ENCODE measurements at places on chromosomes 7 and 10.

DNA sequence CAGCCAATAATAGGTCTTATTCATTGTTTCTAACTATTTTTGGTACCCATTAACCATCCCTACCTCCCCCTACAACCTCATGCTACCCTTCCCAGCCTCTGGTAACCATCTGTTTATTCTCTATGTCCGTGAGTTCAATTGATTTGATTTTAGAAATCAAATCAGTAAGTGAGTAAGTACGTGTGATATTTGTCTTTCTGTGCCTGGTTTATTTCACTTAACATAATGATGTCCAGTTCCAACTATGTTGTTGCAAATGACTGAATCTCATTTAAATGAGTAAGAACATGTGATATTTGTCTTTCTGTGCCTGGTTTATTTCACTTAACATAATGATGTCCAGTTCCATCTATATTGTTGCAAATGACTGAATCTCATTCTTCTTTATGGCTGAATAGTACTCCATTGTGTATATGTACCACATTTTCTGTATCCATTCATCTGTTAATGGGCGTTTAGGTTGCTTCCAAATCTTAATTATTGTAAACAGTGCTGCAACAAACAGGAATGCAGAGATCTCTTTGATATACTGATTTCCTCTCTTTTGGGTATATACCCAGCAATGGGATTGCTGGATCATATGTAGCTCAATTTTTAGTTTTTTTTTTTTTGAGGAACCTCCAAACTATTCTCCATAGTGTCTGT is 49.7 kb upstream of the BICC1 start:
- DNase-seq: no peak

GRCh38 chr10:101014966-101015581 is 15.5 kb downstream of the LZTS2 start:
- DNase-seq: no peak

DNA sequence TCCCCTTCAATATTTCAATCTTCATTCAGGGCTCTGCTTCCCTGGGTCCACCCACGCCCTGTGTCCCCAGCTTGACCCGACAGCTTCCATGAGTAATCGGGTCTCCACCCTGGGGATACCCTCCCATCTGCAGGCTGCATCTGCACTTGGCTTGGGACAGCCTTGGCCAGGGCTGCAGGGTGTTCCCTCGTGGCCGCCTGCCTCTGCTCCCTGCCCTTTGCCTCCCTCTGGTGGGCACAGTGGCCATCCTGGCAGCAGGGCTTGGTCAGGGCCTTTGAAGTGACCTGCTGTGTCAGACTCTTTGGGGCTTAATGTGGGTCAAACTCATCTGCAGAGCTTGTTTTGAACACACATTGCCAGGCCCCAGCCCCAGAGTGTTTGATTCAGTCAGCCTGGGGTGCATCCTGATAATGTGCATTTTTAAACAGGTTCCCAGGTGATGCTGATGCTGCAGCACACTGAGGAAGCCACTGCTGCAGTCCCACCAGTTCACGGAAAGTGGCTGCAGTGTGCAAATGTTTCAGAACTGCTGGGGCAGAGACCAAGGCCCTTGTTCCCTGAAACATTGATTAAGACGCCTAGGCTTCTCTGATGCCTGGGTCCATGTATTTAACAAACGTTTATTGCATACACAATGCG is 80.7 kb upstream of the SEC61G start:
- no peak for DNase-seq

DNA sequence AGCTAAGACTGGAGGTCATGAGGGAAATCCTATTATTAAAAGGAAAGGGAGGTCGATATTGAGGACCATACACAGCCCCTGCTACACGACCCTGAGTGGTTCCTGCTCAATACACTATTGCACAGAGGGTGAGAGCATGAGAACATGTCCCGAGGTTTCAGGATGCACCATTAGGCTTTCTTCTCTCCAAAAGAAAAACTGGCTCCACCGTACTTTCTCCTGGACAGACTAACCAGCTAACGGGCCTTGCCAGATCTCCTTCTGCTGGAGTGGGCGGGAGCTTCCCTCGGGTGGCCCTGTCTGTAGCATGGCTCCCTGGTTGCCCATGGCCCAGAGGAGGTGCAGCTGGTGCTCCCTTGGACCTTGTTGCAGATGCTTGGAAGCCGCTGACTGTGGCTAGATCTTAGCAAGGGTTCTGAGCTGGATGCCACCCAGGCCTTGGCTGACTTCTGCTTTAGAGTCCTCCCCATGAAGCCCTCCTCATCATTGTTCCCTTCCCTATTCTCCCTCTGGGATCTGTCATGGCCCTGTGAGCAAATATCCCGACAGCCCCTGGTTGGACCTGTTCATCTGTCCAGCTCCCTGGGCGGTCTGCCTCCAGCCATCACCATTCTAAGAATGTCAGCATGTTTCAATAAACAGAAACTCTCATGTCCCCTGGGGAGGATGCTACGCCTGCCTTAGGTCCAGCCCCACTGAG is 52.9 kb upstream of the SHH start:
- no peak for DNase-seq

DNA sequence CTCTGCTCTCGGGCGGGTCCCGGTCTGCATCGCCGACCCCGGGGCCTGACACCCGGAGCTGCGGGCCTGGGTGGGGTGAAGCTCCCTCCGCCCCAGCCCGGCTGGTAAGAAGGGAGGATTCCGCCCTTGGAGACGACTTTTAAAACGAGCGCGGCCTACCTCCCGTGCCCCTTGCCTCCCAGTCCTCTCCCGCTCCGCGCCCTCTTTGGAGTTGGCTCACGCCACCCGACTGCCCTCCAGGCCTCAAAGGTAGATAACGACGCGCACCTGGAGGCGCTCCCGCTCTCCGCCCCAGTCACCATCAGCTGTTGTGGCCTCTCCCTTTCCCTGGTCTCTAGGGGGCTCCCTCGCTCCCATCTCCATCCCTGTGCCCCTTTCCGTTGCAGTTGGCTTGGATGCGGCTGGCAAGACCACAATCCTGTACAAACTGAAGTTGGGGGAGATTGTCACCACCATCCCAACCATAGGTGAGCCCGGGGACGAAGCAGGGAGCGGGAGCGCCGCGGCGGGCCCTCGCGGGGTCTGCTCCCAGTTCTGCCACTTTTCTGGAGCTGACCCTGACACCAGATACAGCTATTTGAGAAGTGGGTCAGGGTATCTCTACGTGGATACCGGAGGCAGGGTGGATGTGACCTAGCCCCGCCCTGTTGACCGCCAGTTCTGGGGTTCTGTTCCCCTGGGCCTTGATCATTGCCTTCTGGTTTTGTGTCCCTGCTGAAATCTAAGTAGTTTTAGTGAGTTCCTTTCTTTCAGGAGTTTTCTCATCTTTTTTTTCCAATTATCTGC is 679 bp downstream of the ARF5 start:
- DNase-seq: peak; percentile 65

GRCh38 chr10:106504536-106504935 is 660.0 kb downstream of the SORCS1 start:
- no peak for DNase-seq

- peak; percentile 25 for DNase-seq
Observed at GRCh38 chr10:128530301-128530700, 404.1 kb upstream of the MKI67 start.

DNA sequence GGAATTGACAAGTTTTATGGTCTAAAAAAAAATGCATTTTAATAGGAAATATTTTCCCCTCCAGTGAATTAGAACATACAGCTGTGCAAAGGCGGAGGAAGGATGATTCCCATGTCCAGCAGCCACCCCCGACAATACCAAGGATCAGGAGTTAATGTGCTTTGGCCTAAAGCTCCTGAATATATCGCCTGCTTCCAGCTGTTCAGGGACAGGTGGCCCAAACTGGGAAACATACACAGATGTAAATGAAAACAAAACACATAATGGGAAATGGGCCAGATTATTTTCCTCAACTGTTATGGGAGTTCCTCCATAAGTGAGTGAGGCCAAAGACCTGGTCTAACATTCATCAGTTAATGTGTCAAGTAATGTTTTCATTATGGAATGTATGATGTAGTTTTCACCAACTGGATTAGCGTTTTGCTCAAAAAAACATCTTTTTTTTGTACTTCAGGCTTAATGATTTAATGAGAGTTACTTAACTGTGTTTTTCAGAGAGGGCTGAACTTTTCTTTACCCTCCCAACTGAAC is 55.1 kb upstream of the LAMB1 start:
- DNase-seq: no peak

GRCh38 chr7:108314551-108314950 is 141.7 kb downstream of the NRCAM start:
- DNase-seq: no peak

- no peak for DNase-seq
Observed at GRCh38 chr7:108484137-108484536, 27.9 kb upstream of the NRCAM start.

DNA sequence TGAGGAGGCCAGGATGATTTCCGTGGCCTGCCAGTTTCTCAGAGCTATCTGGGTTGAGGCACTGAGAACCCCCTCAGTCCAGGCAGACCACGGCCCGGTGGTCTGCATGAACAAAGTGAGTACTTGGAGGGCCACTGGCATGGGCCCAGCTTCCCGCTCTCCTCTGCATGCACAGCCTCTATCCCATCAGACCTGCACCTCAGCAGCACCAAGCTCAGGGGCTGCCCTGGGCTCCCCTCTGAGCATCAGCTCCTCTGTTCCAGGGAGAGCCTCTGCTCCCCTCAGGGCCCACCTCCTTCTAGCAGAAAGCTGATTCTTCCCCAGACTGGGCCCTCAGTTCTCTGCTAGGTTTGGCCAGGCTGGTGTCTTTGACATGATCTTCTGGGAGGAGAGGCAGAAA is 469.9 kb downstream of the DNAJB6 start:
- DNase-seq: no peak

DNA sequence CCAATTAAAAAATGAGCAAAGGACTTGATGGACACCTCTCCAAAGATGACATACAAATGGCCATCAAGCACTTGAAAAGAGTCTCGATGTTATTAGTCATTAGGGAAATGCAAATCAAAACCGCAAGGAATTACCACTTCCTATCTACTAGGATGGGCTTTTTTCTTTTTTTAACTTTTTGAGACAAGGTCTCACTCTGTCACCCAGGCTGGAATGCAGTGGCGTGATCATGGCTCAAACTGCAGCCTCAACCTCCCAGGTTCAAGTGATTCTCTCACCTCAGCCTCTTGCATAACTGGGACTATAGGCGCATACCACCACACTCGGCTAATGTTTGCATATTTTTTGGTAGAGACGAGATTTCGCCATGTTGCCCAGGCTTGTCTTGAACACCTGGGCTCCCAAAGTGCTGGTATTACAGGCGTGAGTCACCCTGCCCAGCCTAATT is 13.6 kb downstream of the NKX1-2 start:
- peak; percentile 83 for DNase-seq

- DNase-seq: no peak
Observed at GRCh38 chr7:111098926-111099250, 8.0 kb downstream of the LRRN3 start.

DNA sequence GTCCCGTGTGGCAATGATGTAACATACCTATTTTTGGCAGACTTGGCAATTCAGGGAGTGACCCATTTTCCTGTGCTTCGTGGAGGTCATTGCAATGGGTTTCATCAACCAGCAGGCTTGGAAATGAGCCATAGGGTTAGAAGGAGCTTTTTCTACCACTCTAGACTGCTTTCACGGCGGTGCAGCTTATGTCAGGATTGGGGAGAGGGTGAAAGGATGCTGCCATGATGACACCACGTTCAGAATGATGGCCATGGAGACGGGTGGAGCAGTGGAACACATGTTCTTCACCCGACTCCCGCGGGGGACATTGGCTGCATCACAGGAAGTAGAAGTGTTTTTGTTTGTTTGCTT is 220.2 kb downstream of the EMX2 start:
- no peak for DNase-seq

GRCh38 chr7:108581655-108582491 is 12.2 kb downstream of the DNAJB9 start:
- DNase-seq: no peak

DNA sequence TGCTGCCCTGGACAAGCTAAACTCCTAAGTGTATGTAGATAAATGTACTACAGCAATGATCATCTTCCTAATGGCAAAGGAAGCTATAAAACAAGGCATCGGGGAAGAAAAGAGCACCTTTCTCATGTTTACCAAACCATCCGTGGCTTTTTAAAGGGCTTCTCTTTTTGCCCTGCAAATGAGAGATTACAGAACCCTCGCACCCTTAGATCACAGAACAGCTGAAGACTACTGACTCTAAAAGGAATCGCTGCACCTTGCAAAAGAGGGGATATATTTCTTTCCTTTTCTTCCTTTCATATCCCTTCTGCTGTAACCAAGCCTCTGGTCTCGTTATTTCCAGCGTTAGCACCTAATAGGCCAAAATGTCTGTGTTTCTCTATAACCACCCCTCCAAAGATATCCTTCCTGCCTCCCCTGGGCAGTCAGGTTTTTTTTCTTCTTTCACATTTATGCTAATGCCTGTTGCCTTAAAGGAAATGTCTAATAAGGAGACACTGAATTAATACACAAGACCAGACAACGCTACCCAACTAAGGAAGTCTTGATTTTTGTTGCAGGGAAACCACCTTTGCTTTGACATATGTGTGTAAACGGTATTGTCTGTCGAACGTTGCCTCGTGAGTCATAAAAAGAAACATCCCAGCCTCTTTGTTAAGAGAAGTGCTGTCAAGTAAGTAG is 10.5 kb downstream of the ST8SIA6 start:
- DNase-seq: no peak

DNA sequence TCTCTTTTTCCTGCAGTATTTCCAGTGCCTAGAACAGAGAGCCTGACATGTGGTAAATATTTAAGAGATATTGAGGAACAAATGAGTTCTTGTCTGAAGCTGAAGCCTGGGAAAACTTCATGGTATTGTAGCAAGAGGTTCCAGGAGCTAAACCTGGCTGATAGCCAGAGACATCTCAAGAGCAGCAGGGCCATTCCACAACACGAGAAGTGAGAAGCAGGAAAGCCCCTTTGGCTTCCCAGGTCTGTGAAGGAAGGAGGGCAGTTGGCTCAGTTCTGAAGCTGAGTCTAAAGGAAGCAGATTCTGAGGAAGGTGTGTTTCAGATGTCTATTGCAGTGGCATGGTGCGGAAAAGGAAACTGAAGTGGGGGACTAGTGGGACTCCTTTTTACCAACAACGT is 63.8 kb upstream of the FAM204A start:
- no peak for DNase-seq

DNA sequence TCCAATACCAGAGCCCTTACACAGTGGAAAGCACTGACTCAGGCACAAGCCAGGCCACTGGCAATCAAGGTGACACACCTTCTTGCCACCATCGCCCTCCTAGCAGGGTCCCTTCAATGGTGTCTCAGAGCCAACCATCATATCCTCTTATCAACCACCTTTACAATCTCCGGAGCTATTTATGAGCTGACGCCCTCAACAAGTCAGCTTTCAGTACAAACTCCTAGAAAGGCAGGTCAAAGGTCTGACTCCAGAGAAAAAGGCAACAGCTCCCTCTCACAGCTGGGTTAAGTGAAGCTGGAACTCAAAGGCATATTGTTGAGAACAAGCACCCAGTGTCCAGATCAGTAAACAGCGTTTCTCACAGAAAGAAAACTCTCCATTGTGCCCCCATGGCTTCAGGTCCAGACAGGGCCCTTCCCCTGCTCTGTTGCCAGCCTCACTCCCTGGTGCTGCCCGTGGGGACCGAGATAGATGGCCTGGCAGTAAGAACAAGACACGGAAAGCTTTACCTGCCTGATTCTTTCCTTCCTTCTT is 2.4 kb downstream of the ZNF3 start:
- DNase-seq: no peak

GRCh38 chr7:150620617-150621371 is 11.4 kb downstream of the GIMAP6 start:
- DNase-seq: no peak

All from MM.1S (cell line).